Astrocyte (in vitro differentiated cells and primary cell): ENCODE measurements at places on chromosomes 5 and 9. TPM values are rescaled to one million over a fixed set of nuclear protein-coding genes. Genes with fewer than 3 reads are reported as not detected.

- no peak overlapping the region for H3K27ac ChIP-seq
- no peaks in the 10 kb centered on the region for H3K27me3 ChIP-seq
- no peaks in the 10 kb centered on the region for H3K4me1 ChIP-seq
- H3K4me3 ChIP-seq = no peak overlapping the region
Measured at GRCh38 chr5:124203303-124203702, 543.1 kb downstream of the ZNF608 start.

The NXNL2 gene
- total RNA-seq = 0.62 and 1.6 TPM in 2 replicates

DNA sequence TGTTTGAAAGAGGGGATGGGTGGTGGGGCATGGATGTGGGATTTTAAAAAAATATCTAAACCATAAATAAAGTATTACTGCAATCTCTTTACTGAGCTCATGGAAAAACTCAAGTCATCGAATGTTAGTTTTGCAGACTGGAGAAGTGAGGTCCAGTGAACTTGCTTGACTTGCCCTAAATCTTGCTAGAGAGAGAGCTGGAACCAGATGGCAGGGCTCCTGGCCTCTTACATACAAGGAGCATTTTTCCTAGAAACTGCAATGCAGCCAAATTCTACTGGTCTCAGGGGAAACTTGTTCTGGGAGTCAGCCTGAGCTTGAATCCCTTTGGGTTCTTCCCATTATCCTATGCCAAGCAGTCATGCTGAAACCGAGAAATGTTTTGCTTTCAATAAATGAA is 2.9 kb upstream of the TGFBI start:
- no peak overlapping the region for H3K4me3 ChIP-seq
- no peaks in the 10 kb centered on the region for H3K27me3 ChIP-seq
- H3K27ac ChIP-seq = no peak overlapping the region
- H3K4me1 ChIP-seq = peaks cover 34% of the 10 kb centered on the region

DNA sequence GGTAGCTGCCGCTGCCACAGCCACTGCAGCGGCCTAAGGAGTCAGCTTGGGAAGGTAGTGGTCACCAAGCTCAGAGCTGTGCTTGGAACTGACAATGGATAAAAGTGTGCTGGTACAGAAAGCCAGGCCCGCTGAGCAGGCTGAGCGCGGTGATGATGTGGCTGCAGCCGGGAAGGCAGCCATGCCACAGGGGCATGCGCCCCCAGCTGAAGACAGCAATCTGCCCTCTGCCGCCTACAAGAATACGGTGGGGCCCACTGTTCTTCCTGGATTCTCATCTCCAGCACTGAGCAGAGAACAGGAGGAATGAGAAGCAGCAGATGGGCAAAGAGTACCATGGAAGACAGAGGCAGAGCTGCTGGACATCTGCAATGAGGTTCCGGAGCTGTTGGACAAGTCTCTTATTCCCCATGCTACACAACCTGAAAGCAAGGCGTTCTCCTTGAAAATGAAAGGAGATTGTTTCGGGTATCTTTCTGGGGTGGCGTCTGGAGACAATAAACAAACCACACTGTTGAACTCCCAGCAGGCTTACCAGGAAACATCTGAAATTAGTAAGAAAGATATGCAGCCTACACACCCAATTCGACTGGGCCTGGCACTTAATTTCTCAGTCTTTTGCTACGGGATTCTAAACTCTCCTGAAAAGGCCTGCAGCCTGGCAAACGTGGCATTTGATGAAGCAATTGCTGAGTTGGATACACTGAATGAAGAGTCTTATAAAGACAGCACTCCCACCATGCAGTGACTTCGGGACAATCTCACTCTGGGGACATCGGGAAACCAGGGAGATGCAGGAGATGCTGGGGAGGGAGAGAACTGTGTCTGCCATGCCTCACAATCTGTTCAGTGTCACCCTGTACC is 22.8 kb upstream of the ANKRD18A start:
- H3K4me1 ChIP-seq = no peaks in the 10 kb centered on the region
- no peak overlapping the region for H3K27ac ChIP-seq
- H3K4me3 ChIP-seq = no peak overlapping the region
- no peaks in the 10 kb centered on the region for H3K36me3 ChIP-seq

- no peak for DNase-seq
- no peak overlapping the region for H3K27ac ChIP-seq
- H3K27me3 ChIP-seq = no peaks in the 10 kb centered on the region
- H3K4me3 ChIP-seq = no peak overlapping the region
- no peaks in the 10 kb centered on the region for H3K36me3 ChIP-seq
Measured at GRCh38 chr5:80884929-80885328, 75.2 kb upstream of the RASGRF2 start.

DNA sequence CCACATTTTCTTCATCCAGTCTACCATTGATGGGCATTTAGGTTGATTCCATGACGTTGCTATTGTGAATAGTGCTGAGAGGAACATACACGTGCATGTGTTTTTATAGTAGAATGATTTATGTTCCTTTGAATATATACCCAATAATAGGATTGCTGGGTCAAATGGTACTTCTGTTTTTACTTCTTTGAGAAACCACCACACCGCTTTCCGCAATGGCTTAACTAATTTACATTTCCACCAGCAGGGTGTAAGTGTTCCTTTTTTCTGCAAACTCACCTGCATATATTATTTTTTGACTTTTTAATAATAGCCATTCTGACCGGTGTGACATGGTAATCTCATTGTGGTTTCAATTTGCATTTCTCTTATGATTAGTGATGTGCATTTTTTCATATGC is 82.2 kb upstream of the RFX3 start:
- H3K4me3 ChIP-seq = no peak overlapping the region
- H3K27me3 ChIP-seq = no peaks in the 10 kb centered on the region
- no peak overlapping the region for H3K27ac ChIP-seq
- no peaks in the 10 kb centered on the region for H3K36me3 ChIP-seq
